Adrenal gland (tissue), 19 donors: ENCODE measurements at places on chromosomes 3 and 15. TPM values are rescaled to one million over a fixed set of nuclear protein-coding genes. Genes with fewer than 3 reads are reported as not detected.

Gene CRYBG3
- total RNA-seq: 12.8 TPM

Gene PODXL2
- total RNA-seq: 11.9 TPM

Gene GOLGA8T
- total RNA-seq: not detected

Gene FGD5
- total RNA-seq: 18.1 TPM

Gene IL17RC
- 141 TPM for total RNA-seq

- no peak for DNase-seq
Observed at GRCh38 chr3:180959691-180960090, 29.8 kb downstream of the DNAJC19 start.

DNA sequence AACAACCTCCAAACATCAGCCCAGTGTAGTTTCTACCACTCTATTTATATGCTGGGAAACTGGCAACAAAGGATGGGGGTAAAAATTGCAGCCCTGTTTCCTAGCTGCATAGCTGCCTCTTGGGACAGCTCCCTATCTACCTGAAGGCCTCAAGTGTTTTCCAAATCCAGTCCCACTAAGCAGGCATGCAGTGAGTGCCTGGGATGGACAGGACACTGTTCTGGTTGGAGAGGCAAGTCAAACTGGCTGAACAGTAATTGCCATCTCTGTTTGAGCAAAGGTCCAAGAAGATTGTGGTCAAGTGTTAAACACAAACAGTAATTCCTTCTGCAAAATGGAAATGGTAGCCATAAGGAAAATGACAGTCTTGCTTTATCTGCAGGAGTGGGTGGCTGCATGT lies 125.4 kb downstream of the FMN1 start:
- DNase-seq: no peak

GRCh38 chr3:69536306-69537020 lies 150.6 kb upstream of the FRMD4B start:
- DNase-seq: no peak

DNA sequence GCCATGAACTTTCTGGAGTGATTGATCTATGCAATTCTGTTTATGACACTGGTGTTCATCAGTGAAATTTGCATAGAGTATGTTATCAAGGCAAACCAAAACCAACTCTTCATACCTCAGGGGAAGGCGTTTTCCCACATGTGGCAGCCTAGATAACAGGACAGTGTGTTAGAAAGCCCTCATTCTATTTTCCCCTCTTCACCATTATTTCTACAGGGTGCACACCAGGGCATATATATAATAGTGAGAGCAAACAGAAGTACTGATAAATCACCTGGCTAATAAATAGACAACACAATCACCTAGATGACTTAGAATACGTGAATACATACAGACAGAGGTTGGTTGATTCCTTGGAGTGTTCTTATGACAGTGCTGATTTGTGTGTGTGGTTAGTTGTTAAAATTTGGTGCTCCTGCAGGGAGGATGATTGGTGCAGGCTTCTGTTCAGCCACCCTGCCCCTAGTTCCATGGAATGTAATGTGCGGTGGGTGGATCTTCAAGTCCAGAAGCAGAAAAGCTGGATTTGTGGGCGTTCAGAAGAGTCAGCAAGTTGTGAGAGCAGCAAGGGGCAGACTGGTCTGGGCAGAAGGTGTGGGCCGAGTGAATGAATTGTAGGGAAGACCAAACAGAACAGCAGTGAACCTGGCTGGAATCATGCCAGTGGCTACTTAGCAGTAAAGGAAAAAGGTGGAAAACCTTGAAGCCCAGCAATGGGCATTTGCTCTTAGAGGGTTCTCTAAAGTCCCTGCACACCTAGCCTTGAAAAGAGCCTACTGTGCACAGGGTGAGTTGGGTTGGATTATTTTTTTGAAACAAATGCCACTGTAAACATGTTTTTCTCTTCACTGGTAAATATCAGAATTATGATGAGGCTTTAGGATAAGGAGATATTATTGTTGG lies 11.7 kb upstream of the RARRES1 start:
- DNase-seq: no peak

- no peak for DNase-seq
Observed at GRCh38 chr3:123275691-123276090, 73.9 kb downstream of the SEC22A start.

DNA sequence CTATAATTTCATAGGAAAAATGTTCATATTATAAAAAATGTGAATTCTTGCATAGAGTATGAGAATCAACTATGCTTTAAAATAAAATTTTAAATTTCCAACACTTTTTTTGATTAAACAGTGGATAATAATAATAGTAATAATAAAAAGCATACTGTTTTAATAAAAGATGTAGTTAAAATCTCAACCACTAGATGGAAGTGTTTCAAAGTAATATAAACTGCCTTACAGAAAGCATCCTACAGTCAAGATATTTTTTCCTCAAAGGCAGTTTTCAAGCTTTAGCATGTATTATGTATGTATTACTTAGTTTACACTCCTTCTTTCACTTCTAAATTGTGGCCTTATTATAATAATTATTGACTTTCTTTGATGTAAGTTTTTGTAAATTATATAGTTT lies 217.5 kb downstream of the CHL1 start:
- DNase-seq: no peak
